ENCODE measurements at places on chromosomes 2 and 18.

GRCh38 chr2:71629771-71630453 lies 176.6 kb downstream of the DYSF start:
- DNase-seq, result no peak

GRCh38 chr2:239751679-239752355 lies 273.3 kb downstream of the NDUFA10 start:
- DNase-seq, result no peak

- no peak for DNase-seq
Observed at GRCh38 chr18:76721207-76721996, 101.0 kb upstream of the ZNF236 start.

DNA sequence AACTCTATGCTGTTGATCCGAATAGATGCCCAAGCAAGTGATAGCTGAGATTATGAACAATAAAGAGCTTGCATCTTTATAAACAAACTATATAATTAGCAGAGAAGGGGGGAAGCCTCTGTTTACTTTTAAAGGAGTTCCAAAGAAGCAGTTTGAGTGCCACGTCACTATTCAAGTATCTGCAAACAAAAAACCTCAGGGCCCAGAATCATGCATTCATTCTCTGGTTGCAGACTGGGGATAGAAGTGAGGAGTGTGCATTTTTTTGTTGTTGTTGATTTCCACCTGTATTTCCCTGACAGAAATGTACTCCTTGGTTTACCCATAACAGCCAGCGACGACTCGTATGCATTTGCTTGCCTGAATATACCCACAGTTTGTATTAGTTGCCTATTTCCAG lies 264.3 kb downstream of the PTGR3 start:
- DNase-seq, result no peak

- peak; percentile 4 for DNase-seq
Observed at GRCh38 chr2:69087912-69088240, 74.9 kb downstream of the ANTXR1 start.

GRCh38 chr18:39862341-39862740 lies 2092.7 kb upstream of the PIK3C3 start:
- DNase-seq, result peak; percentile 18

All from MCF 10A (cell line).